GM19239 (cell line): ENCODE measurements at places on chromosomes 11 and 22.

GRCh38 chr11:46188017-46188416 is 66.8 kb upstream of the PHF21A start:
- DNase-seq, result no peak

- peak; percentile 7 for DNase-seq
These were observed 1276.1 kb downstream of the LRRC4C start for GRCh38 chr11:40183073-40184064.

DNA sequence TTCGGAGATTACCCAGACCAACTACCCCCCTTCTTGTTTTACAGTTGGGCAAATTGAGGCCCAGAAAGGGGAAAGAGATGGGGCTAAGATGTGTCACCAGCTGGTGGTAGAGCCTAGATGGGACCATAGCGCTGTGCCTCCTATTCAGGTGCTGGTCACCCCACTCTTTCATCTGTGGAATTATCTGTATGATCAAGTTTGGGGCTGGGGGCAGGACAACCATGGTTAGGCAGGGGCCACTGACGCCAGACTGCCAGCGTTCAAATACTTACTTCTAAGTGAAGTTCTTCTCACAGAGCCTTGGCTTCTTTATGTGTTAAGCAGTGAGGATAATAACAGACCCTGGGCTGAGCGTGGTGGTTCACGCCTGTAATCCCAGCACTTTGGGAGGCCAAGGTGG is 55.9 kb downstream of the IGLL1 start:
- DNase-seq, result no peak

- DNase-seq, result no peak
These were observed 201.0 kb upstream of the NAV2 start for GRCh38 chr11:19511413-19512183.

GRCh38 chr11:34111722-34112270 is 6.4 kb downstream of the NAT10 start:
- no peak for DNase-seq
